Glutamatergic neuron (in vitro differentiated cells): ENCODE measurements at places on chromosomes 2 and 18. TPM values are rescaled to one million over a fixed set of nuclear protein-coding genes. Genes with fewer than 3 reads are reported as not detected.
A peak's percentile ranks its signal among the peaks of the same experiment; 100 is the strongest.

UGT1A1 gene
- total RNA-seq: not detected

TMEM37 gene
- not detected for total RNA-seq

DNA sequence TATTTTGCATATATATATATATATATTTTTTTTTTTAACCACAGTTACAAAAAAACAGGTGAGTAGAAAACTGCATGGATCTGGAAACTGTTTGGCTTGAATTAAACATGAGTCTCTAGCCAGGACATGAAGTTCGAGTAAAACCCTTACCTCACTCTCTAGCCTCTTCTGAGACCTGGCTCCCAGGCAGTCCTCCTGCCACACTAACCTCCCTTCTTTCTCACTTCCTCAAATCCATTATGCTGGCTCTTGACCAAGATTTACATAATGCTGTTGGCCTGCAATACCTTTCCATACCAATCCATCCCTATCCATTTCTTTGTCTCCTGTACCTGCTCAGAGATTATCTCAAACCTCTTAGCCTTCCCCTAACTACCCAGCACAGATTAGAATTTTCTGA lies 34.0 kb downstream of the PIGN start:
- no peaks in the 10 kb centered on the region for H3K36me3 ChIP-seq
- H3K4me1 ChIP-seq: no peaks in the 10 kb centered on the region
- DNase-seq: no peak
- H3K27me3 ChIP-seq: no peaks in the 10 kb centered on the region

ITGA4 gene
- total RNA-seq: 5.4 TPM

PRKRA gene
- 86.6 TPM for total RNA-seq

STEAP3 gene
- 2.1 TPM for total RNA-seq

- peaks cover 22% of the 10 kb centered on the region for H3K4me1 ChIP-seq
- H3K36me3 ChIP-seq: no peaks in the 10 kb centered on the region
- no peak overlapping the region for H3K4me3 ChIP-seq
- no peak for DNase-seq
Measured at GRCh38 chr18:58287353-58288274, 243.6 kb downstream of the NEDD4L start.

GRCh38 chr2:29412197-29412925 lies 297.1 kb downstream of the CLIP4 start:
- H3K36me3 ChIP-seq: peaks cover 8% of the 10 kb centered on the region
- no peak overlapping the region for H3K4me3 ChIP-seq
- H3K4me1 ChIP-seq: peaks cover 10% of the 10 kb centered on the region
- DNase-seq: no peak
- H3K27ac ChIP-seq: no peak overlapping the region
- H3K27me3 ChIP-seq: peaks cover 2% of the 10 kb centered on the region

LYG2 gene
- not detected for total RNA-seq

CPLX4 gene
- total RNA-seq: not detected

IL1RL2 gene
- total RNA-seq: not detected

PID1 gene
- total RNA-seq: 5.3 TPM

DNA sequence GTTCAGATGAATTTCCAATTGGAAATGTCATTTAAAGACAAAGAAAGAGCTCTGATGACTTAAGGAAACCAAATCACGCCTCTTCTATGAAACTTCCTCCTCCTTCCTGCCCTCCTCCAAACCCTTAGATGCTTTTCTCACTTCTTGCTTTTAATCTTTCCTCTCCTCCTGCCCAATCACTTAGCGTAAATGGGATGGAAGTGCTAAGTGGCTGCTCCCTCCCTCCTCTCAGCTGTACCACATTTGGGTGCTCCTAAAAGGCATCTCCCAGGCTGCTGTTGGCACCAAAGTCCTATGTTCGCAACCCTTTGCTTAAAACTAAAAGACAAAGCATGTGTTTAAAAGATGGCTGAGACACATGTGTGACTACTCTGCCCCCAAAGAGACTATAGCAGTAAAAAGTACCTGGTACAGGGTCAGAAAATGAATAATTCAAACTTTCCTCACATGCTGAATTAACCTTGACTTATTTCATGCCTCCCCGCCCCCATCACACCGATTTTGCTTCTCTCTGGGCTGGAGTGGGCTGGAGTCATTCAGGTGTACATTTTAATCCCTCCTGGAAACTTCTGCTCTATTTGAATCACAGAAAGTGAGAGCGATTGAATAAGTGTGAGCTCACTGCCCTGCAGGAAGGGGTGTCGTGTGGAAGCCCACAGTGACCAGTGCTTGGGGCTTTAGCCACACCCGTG lies 59.2 kb upstream of the KLF7 start:
- peaks cover 4% of the 10 kb centered on the region for H3K27me3 ChIP-seq
- peak overlapping the region; percentile 27 for H3K4me3 ChIP-seq
- DNase-seq: no peak
- no peaks in the 10 kb centered on the region for H3K36me3 ChIP-seq
- H3K4me1 ChIP-seq: peaks cover 78% of the 10 kb centered on the region
- H3K27ac ChIP-seq: peak overlapping the region; percentile 46

DNA sequence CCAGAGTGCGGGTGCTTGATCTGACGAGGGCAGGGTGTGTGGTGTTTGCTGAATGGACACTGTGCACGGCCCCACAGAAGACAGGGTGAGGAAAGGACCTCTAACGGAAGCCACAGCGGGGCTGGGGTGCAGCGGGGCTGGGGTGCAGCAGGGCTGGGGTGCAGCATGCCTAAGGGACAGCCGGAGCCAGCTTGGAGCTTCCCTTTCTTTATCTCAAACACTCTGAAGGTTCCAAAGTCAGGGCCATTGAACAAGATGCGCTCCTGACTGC lies 35.0 kb downstream of the PXDN start:
- no peak overlapping the region for H3K4me3 ChIP-seq
- peaks cover 6% of the 10 kb centered on the region for H3K36me3 ChIP-seq
- no peak for DNase-seq
- peaks cover 42% of the 10 kb centered on the region for H3K4me1 ChIP-seq
- no peak overlapping the region for H3K27ac ChIP-seq
- peaks cover 4% of the 10 kb centered on the region for H3K27me3 ChIP-seq

WNT10A gene
- total RNA-seq: 0.17 TPM

UGT1A4 gene
- not detected for total RNA-seq

NEU4 gene
- total RNA-seq: 0.88 TPM

GRCh38 chr2:217451666-217452065 lies 551.1 kb downstream of the TNS1 start:
- no peak overlapping the region for H3K27ac ChIP-seq
- no peaks in the 10 kb centered on the region for H3K27me3 ChIP-seq
- peaks cover 5% of the 10 kb centered on the region for H3K4me1 ChIP-seq
- no peak overlapping the region for H3K4me3 ChIP-seq
- no peak for DNase-seq

CELF4 gene
- 38.4 TPM for total RNA-seq

DNA sequence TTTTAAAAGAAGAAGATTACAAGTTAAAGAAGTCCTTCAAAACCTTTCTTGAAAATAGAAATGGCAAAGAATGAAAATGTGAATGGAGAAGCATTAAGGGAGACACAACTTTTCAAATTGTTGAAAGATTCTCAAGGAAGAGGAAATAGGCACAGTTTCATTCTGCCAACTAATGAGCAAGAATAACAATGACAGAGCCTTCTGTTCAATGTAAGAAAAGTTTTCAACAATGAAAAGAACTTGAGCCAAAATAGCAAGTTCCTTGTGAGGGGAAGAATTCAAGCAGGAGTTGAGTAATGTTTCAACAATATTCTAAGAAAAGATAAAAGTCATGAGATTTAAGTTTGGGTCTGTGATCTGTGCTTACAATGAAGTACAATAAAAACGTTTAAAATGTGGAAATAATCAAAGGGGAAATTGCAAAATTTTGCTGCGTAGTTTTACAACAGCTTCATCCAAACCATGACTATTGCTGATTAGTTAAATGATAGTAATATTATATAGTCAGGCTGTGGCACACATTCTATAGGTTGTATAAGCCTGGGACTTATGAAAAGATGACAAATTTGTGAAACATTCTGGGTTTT lies 122.6 kb downstream of the METTL4 start:
- H3K36me3 ChIP-seq: no peaks in the 10 kb centered on the region
- DNase-seq: no peak
- no peak overlapping the region for H3K4me3 ChIP-seq
- H3K27ac ChIP-seq: no peak overlapping the region
- H3K27me3 ChIP-seq: no peaks in the 10 kb centered on the region

- H3K4me1 ChIP-seq: peaks cover 9% of the 10 kb centered on the region
- no peaks in the 10 kb centered on the region for H3K36me3 ChIP-seq
- no peaks in the 10 kb centered on the region for H3K27me3 ChIP-seq
- no peak for DNase-seq
- no peak overlapping the region for H3K27ac ChIP-seq
- no peak overlapping the region for H3K4me3 ChIP-seq
Measured at GRCh38 chr2:38586931-38587330, 15.8 kb downstream of the HNRNPLL start.

- no peaks in the 10 kb centered on the region for H3K4me1 ChIP-seq
- no peak for DNase-seq
- H3K27ac ChIP-seq: no peak overlapping the region
- no peaks in the 10 kb centered on the region for H3K36me3 ChIP-seq
- no peak overlapping the region for H3K4me3 ChIP-seq
Measured at GRCh38 chr2:52918551-52918950, 849.1 kb upstream of the CHAC2 start.

- H3K4me1 ChIP-seq: no peaks in the 10 kb centered on the region
- no peak for DNase-seq
- H3K27me3 ChIP-seq: no peaks in the 10 kb centered on the region
- H3K4me3 ChIP-seq: no peak overlapping the region
Measured at GRCh38 chr2:57726294-57726693, 320.3 kb upstream of the VRK2 start.

GRCh38 chr2:102126169-102126568 lies 16.4 kb upstream of the IL1R1 start:
- no peak overlapping the region for H3K4me3 ChIP-seq
- no peaks in the 10 kb centered on the region for H3K27me3 ChIP-seq
- H3K27ac ChIP-seq: no peak overlapping the region
- no peaks in the 10 kb centered on the region for H3K4me1 ChIP-seq
- no peaks in the 10 kb centered on the region for H3K36me3 ChIP-seq

GRCh38 chr2:20580690-20581437 lies 70.0 kb downstream of the HS1BP3 start:
- H3K4me3 ChIP-seq: no peak overlapping the region
- H3K36me3 ChIP-seq: no peaks in the 10 kb centered on the region
- H3K4me1 ChIP-seq: peaks cover 6% of the 10 kb centered on the region
- DNase-seq: no peak
- H3K27ac ChIP-seq: no peak overlapping the region

DNA sequence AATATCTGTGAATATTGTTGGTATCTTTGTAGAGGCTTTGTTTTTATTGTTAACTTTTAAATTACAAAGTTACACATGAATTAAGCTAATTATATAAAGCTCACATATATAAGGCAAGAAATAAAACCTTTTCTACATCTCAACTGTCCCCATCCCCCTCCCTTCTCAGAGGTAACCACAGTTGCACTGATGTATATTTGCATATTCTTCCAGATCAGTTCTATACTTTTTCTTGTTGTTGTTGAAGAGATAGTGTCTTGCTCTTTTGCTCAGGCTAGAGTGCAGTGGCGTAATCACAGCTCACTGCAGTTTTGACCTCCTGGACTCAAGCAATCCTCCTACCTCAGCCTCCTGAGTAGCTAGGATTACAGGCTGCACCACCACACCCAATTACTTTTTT lies 36.0 kb upstream of the CDC42EP3 start:
- DNase-seq: no peak
- no peak overlapping the region for H3K27ac ChIP-seq

FAM237A gene
- total RNA-seq: not detected

CXCR2 gene
- total RNA-seq: not detected

DNA sequence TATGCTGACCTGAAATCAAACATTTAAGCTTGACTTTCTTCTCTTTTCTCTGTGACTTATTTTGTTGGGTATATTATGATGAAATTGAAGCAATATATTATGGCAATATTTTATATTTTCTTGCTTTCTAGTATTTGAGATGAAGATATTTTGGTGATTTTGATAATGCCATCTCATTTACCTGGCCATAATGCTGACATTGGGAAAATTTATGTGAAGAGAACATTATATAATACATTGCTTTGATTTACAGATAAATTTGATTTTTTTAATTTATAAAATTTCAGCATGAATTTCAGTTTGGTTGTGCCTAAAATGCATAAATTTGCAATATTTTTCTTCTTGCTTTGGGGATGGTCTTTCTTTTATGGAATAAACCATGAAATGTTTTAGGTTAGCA lies 1413.7 kb upstream of the TMEFF2 start:
- H3K4me1 ChIP-seq: no peaks in the 10 kb centered on the region
- DNase-seq: no peak
- no peaks in the 10 kb centered on the region for H3K27me3 ChIP-seq
- no peaks in the 10 kb centered on the region for H3K36me3 ChIP-seq

CCDC150 gene
- total RNA-seq: 25.6 TPM

GRCh38 chr18:74745633-74746403 lies 148.1 kb downstream of the ZNF407 start:
- no peaks in the 10 kb centered on the region for H3K27me3 ChIP-seq
- H3K4me3 ChIP-seq: no peak overlapping the region
- DNase-seq: no peak

DNA sequence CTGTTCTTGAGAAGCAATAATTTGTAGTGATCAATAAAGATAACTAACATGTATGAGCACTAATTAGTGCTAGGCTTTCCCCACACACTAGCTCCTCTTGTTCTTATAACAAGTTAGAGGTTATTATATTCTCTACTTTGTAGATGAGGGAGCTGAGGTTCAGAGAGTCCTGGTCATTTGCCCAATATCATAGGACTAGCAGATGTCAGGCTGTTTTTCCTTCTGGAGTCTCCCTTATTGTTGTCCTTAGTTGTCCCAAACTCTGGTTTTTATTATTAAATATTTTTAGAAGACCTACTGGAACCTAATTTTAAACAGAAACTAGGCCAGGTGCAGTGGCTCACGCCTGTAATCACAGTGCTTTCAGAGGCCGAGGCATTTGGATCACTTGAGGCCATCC lies 16.5 kb upstream of the TTC39C start:
- no peak for DNase-seq
- H3K4me1 ChIP-seq: peaks cover 13% of the 10 kb centered on the region
- H3K27ac ChIP-seq: no peak overlapping the region
- no peaks in the 10 kb centered on the region for H3K27me3 ChIP-seq
- no peaks in the 10 kb centered on the region for H3K36me3 ChIP-seq

CPO gene
- total RNA-seq: not detected

DNA sequence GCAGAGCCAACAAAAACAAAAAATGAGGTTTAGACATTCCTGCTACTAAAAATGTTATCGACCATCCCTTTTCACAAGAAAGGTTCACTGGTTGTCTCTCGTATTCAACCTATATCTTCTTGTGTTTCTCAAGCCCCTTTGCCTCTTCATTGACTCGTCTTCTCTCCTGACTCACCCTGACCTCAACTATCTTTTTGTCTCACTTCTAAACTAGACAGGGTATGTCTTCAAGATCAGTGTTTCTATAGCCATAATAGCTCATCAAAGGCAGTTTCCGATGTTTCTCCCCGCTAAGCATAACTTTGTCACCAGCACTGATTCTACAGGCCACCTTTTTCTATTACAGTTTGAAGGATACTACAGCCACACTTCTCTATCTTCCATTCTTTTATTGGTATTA lies 178.4 kb downstream of the MEMO1 start:
- H3K36me3 ChIP-seq: peaks cover 8% of the 10 kb centered on the region
- H3K27me3 ChIP-seq: peaks cover 3% of the 10 kb centered on the region
- H3K4me3 ChIP-seq: no peak overlapping the region
- no peak overlapping the region for H3K27ac ChIP-seq

GRCh38 chr18:6940451-6940850 lies 177.1 kb downstream of the LAMA1 start:
- H3K4me3 ChIP-seq: no peak overlapping the region
- H3K4me1 ChIP-seq: no peaks in the 10 kb centered on the region
- H3K36me3 ChIP-seq: no peaks in the 10 kb centered on the region
- no peak for DNase-seq
- no peak overlapping the region for H3K27ac ChIP-seq

- H3K36me3 ChIP-seq: no peaks in the 10 kb centered on the region
- H3K27ac ChIP-seq: peak overlapping the region; percentile 18
- no peak for DNase-seq
Measured at GRCh38 chr2:41199334-41199733, 747.4 kb upstream of the SLC8A1 start.
